ENCODE measurements at places on chromosomes 16 and 17.
A peak's percentile ranks its signal among the peaks of the same experiment; 100 is the strongest.

- no peak for DNase-seq
Observed at GRCh38 chr16:1743376-1744337, 27.7 kb downstream of the NME3 start.

DNA sequence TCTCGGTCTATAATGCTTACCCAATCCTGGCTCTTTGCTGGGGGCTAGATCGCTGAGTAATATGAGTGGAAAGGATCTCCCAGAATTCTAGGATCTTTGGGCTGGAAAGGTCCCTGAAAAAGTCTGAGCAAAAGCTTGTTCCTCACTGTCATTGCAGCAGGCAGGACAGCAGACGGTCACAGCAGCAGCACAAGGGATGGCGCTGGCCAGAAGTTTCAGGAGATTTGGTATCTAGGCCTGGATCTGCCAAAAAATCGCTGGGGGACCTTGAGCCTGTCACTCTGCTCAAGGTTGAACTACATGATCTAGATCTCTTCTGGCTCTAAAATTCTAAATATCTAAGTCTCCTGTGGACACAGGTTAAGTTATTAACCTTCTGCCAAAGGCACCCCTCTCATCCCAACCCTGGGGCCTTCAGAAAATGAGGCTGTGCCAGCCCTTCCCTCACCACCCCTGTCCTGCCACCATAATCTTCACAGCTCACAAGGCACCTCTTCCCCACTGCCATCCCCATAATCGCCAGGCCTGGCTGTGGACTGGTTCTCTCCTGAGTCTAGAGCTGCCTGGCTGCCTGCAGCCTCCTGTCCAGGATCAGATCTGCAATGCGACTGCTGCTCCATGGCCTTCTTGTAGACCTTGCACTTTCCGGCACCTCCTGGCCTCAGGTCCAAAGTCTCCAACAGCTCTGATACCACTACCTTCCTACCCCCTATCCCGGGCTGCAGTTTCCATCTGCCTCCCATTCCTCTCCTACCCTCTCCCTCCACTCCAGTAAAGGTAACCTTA lies 10.2 kb downstream of the MYO18A start:
- no peak for DNase-seq

- DNase-seq = no peak
Observed at GRCh38 chr17:74756891-74757290, 8.5 kb downstream of the NHERF1 start.

DNA sequence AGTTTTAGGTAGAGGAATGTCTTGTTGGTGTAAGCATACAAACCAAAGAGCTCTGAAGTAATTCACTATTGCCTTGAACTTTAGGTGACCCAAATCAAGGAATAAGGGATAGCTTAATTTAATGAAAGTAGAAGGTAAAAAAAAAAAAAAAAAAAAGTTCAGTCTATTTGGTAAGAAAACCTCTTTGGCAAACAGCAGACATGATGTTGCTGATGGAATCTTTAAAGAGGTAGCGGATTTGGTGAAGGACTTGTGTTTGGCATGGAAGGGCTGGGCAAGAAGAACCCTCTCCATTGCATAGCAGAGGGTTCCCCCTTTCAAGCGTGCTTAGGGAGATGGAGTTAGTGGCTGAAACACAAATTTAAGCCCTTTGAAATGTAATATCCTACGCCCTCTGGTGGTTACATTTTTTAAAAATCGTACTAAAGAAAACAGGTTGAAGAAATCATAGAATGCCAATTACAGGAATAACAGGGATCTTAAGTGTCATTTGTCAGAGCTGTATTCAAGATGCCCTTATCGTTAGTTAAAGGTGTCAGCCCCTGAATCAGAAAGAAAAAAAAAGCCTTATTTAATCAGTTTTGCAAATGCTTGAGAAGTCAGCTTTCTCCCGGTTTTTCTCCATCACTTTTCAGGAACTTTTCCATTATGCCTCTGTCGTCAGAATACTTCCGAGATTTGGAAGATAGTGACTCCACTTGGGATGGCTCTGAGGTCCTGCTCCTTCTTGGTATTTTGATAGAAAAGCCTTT lies 383.1 kb downstream of the KCNJ2 start:
- DNase-seq = peak; percentile 30

DNA sequence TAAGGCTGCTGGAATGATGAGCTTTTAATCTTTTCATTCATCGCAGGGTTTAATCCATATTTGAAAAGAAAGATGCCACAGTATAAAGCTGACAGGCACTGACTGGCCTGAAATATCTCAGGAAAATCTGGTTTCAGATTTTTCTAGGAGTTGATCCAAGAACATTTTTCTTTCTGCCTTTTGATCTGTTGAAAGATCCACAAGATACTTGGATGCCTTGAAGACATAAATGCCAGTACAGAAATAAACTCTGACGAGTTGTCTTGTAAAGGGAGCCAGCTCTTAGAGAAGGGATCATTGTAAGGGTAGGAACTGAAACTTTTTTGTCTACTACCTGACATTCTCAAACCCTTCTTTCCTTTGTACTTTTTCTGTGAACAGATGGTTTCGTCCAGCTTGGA lies 25.4 kb upstream of the KRT20 start:
- no peak for DNase-seq
